ENCODE measurements at places on chromosomes 7 and 10.

GRCh38 chr7:70615066-70615606 lies 516.8 kb upstream of the GALNT17 start:
- no peak for DNase-seq

GRCh38 chr10:28668363-28669226 lies 8.7 kb upstream of the BAMBI start:
- no peak for DNase-seq

- DNase-seq: no peak
Observed at GRCh38 chr10:72254813-72255568, 18.7 kb upstream of the DDIT4 start.

GRCh38 chr10:57593983-57594573 lies 673.6 kb downstream of the IPMK start:
- DNase-seq: no peak

All from NCI-H1105 (cell line).